ENCODE measurements at places on chromosomes 12 and 14.
A peak's percentile ranks its signal among the peaks of the same experiment; 100 is the strongest.

DNA sequence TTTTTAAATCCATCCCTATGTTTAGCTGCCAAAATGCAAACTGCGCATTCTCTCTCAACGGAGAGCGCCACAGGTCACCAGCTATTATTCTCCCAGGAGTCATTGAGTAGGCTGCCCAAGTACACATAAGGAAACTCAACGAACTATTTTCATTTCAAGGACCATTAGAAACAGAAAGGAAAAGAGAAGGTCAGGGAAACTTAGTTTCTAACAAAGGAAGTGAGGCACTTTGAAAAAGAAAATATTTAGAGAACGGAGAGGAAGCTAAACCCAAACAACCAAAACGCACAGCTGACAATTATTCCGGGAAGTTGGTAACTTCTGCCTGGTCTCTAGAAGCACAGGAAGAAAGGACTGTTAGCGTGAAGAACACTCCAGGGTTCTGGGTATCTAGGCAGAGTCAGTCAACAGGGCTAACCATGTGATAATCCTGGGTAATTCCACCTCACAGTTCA, 23.5 kb downstream of the GPHB5 start:
- DNase-seq, result no peak

- no peak for DNase-seq
Observed at GRCh38 chr14:43591776-43592175, 915.3 kb downstream of the FSCB start.

DNA sequence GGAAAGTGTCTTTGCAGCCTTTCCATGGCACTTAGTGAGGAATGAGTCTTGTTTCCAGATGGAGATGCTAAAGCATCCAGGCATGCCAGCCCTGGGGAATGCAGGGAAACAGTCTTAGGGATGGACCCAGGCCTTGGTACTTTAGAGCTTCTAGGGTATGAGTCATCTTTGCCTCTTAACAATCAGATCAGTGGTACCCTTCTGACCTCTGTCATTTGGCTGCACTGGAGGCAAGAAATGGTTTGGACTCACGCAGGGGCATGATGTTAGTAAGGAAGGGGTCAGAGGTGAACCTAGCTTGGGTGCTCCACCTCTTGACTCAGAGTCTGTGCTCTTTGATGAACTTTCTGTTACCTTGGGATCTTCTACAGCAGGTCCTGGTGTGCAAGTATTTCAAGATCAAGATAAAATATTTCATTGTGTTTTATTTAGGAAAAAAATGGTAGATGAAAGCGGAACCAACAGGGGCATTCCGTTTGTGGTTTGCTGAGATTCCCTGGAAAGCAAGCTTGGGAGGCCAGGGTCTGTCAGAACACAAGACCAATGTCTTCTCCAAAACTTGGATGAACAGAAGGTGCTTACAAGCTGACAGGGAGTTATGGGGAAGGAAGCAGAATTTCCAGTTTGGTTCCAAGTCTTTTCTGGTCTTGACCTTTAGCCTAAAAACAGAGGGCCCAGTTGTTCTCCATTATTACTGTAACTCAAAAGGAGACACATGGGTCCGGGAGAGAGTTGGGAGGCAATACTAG, 216.2 kb downstream of the ZFP36L1 start:
- no peak for DNase-seq

- peak; percentile 74 for DNase-seq
Observed at GRCh38 chr12:42946871-42947381, 357.4 kb upstream of the PRICKLE1 start.

GRCh38 chr14:104392396-104393198, 187.0 kb upstream of the C14orf180 start:
- no peak for DNase-seq

GRCh38 chr14:92431199-92431725, 82.3 kb upstream of the RIN3 start:
- DNase-seq, result no peak

GRCh38 chr14:101960225-101960624, 4.1 kb upstream of the DYNC1H1 start:
- DNase-seq, result no peak
